Activated T-cell treated with anti-CD3 and anti-CD28 coated beads, Interleukin-2, amount 50 U/mL, for 24 hours (primary cell): ENCODE measurements at places on chromosomes 7 and 10.

DNA sequence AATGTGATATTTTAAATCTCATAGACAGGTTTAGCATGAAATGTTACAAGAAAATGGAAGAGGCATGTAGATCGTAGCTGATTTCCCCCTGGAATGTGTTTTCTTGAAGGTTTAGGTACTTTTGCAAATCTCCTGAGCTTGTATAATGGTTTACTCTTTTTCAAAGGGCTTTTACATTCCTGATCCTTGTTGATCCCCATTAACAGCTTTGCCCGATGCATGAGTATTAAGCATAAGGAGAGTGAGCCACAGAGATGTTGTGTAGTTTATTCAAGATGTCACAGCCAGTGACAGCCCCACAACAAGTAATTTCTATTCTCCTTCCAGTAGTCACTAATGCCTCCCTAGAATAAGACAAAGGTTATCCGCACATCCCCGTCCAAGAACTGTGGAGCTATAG is 103.7 kb downstream of the SKIDA1 start:
- DNase-seq, result no peak

- no peak for DNase-seq
These were observed 132.1 kb downstream of the KLF6 start for GRCh38 chr10:3652886-3653285.

GRCh38 chr10:58588673-58589265 is 76.1 kb downstream of the BICC1 start:
- no peak for DNase-seq

DNA sequence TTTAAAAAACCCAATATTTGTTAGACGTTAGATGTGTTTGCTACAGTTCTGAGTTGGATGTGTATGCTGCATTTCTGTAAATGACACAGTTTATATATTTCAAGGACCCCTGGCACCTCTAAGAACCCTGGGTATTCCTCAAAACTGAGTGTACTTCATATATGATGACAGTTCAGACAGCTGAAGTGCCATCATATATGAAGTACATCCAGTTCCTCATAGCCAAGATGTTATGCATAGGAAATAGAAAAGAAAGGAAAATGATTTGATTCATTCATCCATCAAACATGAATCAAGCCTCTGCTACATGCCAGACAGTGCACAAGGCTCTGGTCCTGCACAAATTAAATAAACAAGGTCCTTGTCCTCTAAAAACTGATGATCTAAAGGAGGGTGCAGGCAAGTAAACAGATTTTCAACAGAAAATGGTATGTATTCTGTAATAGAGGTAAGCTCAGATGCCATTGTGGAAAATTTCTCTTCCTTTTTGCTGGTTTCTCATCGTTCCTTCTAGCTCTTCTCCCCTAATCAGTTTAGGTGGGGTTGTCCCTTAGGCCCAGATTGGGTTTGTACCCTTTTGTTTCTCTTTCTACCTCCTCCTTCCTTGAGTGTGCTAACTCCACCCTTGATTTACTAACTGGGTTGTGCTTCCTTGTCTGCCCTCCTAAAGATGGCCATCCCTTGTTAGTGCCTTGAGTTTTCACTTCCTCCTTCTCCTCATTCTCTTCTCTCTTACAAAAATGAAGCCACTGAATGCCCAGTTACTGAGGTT is 25.3 kb upstream of the SMIM30 start:
- DNase-seq, result no peak

GRCh38 chr10:71397296-71398212 is 834 bp downstream of the CDH23 start:
- DNase-seq, result peak; percentile 39

- DNase-seq, result no peak
These were observed 6.0 kb downstream of the ALOX5 start for GRCh38 chr10:45379891-45380540.

- DNase-seq, result no peak
These were observed 72.2 kb upstream of the SHH start for GRCh38 chr7:155884225-155885166.

GRCh38 chr7:51242881-51243518 is 73.6 kb downstream of the COBL start:
- DNase-seq, result no peak

- no peak for DNase-seq
These were observed 73.8 kb downstream of the PRPF18 start for GRCh38 chr10:13660551-13660920.

DNA sequence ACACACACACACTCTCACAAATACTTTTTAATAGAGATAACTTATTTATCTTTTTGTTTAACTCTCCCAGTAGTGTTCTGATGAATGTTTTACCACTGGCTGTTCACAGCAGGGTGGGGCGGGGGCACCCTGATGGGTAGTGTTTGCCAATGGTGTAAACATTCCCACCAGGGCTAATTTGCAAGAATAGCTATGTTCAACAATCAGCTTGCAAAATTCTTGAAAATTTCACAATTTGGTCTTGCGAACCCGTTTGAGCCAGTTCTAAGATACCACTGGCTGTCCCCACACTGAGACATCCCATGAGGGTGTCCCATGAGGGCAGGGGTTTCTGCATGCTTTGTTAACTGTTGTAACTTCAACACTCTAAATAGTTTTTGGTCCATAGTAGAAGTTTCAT is 348.5 kb downstream of the CXCL12 start:
- DNase-seq, result no peak

GRCh38 chr10:100747456-100748230 is 2.3 kb downstream of the PAX2 start:
- DNase-seq, result no peak

GRCh38 chr10:6247041-6247712 is 44.4 kb downstream of the PFKFB3 start:
- no peak for DNase-seq

DNA sequence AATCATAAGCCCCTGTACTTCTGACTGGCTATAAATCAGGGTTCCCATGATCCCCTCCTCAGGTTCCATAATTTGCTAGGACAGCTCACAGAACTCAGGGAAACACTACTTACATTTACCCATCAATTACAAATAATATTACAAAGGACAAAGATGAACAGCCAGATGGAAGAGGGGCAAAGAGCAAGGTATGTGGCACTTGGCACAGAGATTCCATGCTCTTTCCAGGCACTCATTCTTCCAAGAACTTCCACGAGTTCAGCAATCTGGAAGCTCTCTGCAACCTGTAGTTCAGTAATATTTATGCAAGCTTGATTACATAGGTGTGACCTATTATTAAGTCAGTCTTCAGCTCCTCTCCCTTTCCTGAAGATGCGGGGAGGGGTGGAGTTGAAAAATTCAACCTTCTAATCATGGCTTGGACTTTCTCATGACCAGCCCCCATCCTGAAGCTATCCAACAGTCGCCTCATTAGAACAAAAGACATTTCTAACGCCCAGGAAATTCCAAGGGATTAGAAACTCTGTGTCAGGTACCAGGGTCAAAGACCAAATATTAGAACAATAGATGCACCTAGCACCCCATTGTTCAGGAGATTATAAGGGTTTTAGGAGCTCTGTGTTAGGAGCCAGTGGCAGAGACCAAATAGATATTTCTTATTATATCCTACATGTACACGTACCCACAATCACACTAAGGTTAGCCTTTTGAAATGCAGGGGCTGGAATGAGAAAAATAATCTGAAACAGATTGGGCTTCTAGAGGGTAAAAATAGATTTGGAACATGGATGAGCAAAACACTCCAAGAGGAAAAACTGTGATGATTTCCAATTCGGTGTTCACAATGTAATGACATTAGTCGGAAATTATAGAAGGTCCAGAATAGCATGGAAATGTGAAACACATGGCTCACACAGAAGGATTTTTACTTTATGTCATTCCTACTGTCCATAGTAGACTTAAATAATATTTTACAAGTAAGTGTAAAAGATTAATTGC is 7.0 kb downstream of the ANKMY2 start:
- no peak for DNase-seq

GRCh38 chr7:131424219-131424822 is 96.6 kb downstream of the MKLN1 start:
- no peak for DNase-seq

DNA sequence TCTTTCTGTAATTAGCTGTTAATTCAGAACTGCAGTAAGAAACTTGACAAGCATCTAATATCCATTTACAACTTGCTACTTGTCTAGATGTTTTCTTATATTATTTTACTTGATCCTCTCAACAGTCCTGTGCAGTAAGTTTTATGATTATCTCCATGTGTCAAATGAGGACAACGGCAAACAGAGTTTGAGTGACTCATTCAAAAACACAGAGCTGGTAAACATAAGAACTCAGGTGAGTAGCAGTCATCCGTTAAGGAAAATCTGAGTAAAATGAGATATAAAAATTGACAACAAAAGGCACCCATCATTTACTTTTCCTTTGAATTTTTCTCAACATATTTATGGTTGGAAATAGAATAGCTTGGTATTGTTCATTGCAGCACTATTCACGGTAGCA is 19.0 kb upstream of the TARP start:
- no peak for DNase-seq

DNA sequence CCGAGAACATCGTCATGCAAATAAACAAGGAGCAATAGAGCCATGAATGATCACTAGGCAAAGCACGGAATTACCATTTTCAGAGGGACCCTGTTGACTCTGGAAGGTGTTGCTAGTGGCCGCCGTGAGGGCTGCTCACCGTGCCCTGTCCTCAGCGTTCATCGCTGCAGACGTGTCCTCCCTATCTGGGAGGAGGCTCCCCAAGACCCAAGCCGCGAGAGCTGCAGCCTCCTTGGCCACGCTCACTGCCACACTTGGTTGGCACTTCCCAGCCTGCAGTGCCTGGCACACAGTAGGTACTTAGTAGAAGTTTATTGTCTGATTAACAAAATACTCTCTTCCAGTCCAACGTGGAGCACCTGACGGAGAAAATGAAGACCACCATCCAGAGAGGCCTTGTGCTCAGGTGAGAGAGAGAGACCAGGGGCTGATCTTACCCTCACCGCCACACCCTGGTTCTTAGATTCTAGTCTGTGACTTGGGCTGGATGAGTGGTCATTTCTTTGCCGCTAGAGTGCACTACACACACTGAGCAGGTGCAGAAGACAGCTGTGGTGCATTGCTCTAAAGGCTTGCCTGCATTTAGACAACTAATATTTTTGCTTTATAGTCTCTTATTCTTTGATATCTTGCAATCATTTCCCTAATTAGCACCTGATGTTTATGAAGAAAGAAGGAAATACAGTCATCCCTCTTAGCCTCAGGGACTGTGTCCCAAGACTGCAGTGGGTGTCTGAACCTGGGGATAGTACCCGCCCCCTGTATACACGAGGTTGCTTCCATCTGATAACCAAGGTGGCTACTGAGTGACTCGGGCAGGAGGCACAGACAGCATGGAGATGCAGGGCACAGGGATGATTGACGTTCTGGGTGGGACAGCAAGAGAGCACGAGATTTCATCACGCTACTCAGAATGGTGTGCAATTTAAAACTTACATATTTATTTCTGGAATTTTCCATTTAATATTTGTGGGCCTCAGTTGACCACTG is 40.3 kb downstream of the PITRM1 start:
- DNase-seq, result no peak

GRCh38 chr7:120718361-120718760 is 139.6 kb downstream of the TSPAN12 start:
- no peak for DNase-seq

DNA sequence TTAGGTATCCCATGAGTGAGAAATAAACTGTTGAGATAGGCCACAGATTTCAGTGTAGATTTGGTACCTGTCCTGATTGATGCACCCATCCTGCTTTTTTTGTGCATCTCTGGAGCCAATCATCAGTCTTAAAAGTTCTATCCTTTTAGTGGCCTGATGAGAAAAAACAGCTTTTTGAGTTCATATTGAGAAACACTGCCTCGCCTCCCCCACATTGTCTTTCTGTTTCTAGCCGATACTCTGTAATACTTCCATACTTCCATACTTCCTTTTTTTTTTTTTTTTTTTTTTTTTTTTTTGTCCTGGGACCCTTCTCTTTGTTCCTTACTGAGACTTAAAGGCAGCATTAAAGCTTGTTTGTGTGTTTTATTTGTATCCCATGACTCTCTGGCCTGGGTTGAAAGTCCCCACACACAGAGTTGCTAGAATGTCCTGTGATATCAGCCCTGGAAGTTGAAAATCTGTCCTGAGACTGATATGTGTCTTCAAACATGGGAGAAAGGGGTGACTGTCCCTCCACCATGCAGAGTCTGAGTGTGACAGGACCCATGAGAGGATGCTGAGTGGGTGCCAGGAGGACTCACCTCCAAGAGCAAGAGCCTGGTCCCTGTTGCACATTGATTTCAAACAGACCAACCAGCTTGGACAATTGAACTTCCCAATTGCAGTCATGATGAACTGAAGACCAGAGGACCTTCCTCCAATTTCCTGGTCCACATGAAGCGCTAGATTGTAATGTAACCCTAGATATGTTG is 5.7 kb downstream of the ZNF22 start:
- no peak for DNase-seq

GRCh38 chr7:110940756-110941155 is 150.2 kb upstream of the LRRN3 start:
- no peak for DNase-seq

- DNase-seq, result no peak
These were observed 14.4 kb downstream of the PIP4K2A start for GRCh38 chr10:22699976-22700375.

DNA sequence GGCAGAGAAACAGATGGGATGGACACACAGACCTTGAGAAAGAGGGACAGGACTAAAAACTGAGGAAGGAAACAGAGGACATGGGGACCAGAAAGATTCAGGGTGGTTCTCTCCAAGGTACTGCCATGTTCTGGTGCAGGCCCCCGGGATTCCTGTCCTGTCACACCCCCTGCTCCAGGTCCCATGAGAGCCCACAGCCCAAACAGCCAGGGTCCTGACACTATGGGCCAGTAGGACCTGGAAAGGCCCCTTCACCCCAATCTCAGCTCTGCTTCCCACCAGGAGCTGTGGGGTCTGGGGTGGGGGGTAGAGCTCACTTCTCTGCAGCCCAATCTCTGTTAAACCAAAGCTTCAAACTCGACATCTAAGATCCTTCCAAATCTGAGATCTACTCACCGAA is 21.2 kb downstream of the PDIA4 start:
- no peak for DNase-seq

- DNase-seq, result peak; percentile 31
These were observed 1.1 kb downstream of the RASSF4 start for GRCh38 chr10:44960482-44961229.
